H9 (cell line): ENCODE measurements at places on chromosomes 12 and 14. TPM values are rescaled to one million over a fixed set of nuclear protein-coding genes. Genes with fewer than 3 reads are reported as not detected.
A peak's percentile ranks its signal among the peaks of the same experiment; 100 is the strongest.

GRCh38 chr14:86858591-86858990 lies 1134.4 kb downstream of the GALC start:
- DNase-seq = no peak

DNA sequence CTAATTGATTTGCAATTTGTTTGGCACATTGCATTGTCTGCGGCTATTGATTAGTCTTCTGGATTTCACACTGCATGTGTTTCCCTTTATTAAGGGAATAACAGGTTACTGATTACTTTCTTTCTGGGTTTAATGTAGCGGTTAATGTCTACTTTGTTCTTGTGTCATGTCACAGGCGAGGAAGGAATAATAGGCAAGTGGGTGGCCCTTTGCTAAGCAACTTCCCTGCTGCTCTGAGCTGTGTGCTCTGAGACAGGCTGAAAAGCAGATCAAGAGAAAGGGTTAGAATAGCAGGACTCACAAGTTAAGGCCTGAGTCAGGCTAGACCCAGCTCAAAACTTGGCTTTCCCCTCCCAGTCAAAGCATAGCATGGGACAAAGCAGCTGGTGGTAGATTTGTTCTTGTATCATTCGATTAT lies 77.2 kb downstream of the NKX2-1 start:
- DNase-seq = no peak

Gene TC2N
- total RNA-seq = 16.2 and 16.4 TPM in 2 replicates

- peak; percentile 47 for DNase-seq
These were observed 72.9 kb upstream of the LTA4H start for GRCh38 chr12:96108321-96108720.

Gene ACTN1
- 218 and 219 TPM in 2 replicates for total RNA-seq

Gene BBOF1
- total RNA-seq = 0.61 and 0.66 TPM in 2 replicates

Gene FOXM1
- total RNA-seq = 109 TPM in 2 replicates

- no peak for DNase-seq
These were observed 52.9 kb downstream of the PEBP1 start for GRCh38 chr12:118188690-118189371.

Gene CD69
- not detected in 2 replicates for total RNA-seq

- DNase-seq = no peak
These were observed 36.4 kb upstream of the SMOC1 start for GRCh38 chr14:69842686-69843420.

DNA sequence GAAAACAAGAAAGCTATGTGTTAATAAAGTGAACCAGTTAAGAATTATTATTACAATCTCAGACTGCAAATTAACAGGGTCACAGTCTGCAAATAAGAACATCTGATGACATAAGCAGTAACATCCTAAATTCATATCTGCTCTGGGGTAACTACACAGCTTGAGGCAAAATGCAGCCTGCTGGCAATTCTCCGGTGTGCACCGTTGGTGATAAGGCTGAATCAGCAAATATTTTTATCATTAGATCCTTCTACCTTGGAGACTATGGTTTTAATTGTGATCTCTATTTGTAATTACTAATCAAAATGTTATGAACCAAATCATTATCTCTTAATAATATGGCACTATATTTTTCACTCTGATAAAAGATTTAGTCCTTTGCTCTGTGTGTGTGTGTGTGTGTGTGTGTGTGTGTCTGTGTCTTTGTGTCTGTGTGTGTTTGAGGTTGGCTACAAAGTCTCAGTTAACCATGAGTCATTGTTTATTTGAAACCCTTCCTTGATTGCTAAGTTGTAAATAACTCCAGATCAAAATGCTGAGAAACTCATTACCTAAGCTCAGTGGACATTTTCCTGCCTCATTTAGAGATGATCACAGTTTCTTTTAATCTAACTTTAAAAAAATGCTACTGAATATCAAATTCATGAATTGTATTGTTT lies 442.6 kb downstream of the GXYLT1 start:
- no peak for DNase-seq

Gene NPAS3
- 0.17 and 0.22 TPM in 2 replicates for total RNA-seq

Gene CYP27B1
- total RNA-seq = 6.1 and 6.5 TPM in 2 replicates

DNA sequence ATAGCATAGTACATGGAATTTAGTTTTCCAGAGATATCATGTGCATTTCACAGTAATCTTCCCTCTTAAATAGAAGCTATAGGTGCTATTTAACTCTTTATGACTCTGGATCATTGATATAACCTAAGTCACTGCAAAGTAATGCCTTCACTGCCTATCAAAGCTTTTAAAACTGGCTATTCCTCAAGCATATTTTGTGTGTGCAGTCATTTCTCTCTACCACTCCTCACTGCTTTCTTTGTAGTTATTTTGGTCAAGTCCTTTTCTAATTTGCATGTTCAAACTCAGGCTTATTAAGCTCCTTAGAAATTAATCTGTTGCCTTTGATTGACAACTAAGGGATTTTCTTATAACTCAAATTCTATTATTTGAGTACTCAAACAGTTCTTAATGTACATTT lies 79.4 kb upstream of the PLEKHG7 start:
- no peak for DNase-seq

- no peak for DNase-seq
These were observed 45.5 kb downstream of the SPATA7 start for GRCh38 chr14:88430976-88431375.

DNA sequence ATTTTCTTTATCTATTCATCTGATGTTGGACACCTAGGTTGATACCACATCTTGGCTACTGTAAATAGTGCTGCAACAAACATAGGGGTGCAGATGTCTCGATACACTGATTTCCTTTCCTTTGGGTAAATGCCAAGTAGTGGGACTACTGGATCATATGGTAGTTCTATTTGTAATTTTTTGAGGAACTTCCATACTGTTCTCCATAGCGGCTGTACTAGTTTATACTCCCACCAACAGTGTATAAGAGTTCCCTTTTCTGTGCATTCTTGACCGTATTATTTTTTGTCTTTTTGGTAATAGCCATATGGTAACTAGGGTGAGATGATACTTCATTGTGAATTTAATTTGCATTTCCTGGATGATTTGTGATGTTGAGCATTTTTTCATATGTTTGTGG lies 71.8 kb downstream of the LRP6 start:
- DNase-seq = no peak

GRCh38 chr12:108700833-108701541 lies 30.3 kb downstream of the CORO1C start:
- no peak for DNase-seq

Gene MYO1H
- total RNA-seq = 0.11 and 0.26 TPM in 2 replicates

DNA sequence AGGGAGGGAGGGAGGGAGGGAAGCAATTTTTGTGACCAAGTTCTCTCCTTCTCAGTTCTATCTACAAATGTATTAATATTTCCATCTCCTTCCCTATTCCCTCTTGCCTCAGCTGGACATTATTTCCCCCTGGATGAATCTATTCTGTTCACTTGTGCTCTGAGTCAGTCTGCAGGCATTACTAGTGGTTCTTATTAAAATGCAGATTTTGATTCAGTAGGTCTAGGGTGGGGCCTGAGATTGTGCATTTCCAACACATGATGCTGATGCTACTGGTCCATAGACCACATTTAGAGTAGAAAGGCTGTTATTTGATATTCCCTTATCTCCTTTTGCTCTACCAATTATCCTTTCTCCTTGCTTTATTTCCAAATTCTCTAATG lies 40.1 kb upstream of the YAF2 start:
- no peak for DNase-seq

Gene HOXC11
- total RNA-seq = not detected in 2 replicates

Gene BBS10
- total RNA-seq = 6.6 and 6.9 TPM in 2 replicates

Gene KRT72
- not detected in 2 replicates for total RNA-seq

DNA sequence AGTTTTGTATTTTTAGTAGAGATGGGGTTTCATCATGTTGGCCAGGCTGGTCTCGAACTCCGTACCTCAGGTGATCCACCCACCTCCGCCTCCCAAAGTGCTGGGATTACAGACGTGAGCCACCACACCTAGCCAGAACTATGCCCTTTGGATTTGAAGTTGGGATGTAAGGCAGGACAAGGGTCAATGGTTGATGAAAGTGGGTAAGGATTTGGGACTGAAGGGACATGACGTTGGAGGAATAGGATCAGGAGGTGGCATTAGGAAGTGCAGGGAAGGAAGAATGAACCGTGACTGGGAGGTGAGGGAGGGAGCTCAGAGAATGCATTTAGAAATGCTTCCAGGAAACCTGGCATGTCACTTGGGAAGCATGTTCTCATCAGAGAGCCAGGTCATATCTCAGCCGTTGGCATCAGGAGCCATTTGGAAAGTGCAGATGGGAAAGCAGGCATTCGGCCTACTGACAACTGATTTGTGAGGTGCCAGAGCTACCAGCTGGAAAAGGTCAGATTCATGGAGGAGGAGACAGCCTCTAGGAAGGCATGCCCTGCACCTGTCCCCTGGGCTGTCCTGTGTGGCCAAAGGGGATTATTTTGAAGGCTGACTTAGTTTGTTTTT lies 2.2 kb downstream of the CRADD start:
- no peak for DNase-seq

- peak; percentile 25 for DNase-seq
These were observed 54.3 kb downstream of the TECPR2 start for GRCh38 chr14:102417001-102417431.

- no peak for DNase-seq
These were observed 293 bp downstream of the IFI27L1 start for GRCh38 chr14:94081386-94081820.

Gene RIPK3
- total RNA-seq = 0.35 TPM in 1 of 2 replicates, not detected in the other

- no peak for DNase-seq
These were observed 2.7 kb upstream of the SAMD4A start for GRCh38 chr14:54564071-54564867.

DNA sequence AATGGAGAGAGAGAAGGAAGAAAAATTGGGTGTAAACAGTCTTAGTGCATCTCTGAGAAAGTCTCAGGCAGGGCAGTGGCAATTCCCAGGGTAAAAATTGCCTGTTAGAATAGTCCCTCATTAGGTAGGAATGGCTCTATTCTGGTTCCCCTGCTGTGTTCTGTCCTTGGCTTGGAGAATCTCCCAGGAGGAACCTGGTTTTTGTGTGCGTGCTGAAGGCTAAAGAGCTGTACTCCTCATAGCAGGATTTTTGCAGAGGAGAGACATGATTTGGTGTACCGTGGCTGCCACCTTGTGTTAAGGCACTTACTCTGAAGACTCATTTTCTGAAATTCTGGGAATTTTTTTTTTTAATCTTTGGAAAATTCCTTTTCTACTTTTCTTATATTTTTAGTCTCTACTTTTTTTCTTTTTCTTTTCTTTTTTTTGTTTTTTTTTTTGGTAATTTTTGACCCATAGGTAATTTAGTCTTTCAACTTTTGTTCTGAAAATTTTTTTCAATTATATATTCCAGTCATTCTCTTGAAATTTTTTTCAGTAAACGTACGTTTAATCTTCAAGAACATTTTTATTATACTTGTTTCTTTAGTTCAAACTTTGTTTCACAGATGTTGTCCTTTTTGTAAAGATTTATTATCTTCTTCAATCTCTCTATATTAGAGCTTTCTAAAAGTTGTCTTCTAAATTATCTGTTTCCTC lies 63.8 kb downstream of the FBXO33 start:
- DNase-seq = peak; percentile 80

Gene KIF21A
- 17.2 and 17.4 TPM in 2 replicates for total RNA-seq

GRCh38 chr12:106941481-106942156 lies 14.1 kb upstream of the TMEM263 start:
- no peak for DNase-seq

- DNase-seq = no peak
These were observed 24.9 kb downstream of the RIN3 start for GRCh38 chr14:92538412-92538985.

Gene PPP1R1A
- 4.3 and 8.5 TPM in 2 replicates for total RNA-seq

Gene ZDHHC22
- total RNA-seq = 11.3 and 11.9 TPM in 2 replicates

- peak; percentile 90 for DNase-seq
These were observed 71.9 kb downstream of the TUNAR start for GRCh38 chr14:95948558-95948981.

GRCh38 chr14:55125403-55125802 lies 3.6 kb upstream of the LGALS3 start:
- no peak for DNase-seq

DNA sequence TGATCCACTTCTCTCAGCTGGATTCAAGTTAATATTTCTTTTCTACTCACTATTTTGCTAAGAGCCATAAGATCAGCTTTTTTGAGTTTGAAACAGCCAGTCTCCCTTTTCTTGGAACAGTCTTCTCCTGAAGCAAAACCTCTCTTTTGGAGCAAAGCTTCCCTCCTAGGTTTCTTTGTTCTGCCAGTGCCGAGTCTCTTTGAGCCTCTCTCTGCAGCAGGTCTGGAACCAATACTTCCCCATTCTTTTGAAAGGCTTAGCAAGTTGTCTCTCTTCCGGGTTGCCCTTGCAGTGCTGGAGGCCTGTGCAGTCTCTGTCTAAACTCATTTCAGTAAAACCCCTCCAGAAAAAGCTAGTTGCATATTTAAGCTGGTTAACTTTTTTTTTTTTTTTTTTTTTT lies 454.8 kb downstream of the NOVA1 start:
- no peak for DNase-seq

DNA sequence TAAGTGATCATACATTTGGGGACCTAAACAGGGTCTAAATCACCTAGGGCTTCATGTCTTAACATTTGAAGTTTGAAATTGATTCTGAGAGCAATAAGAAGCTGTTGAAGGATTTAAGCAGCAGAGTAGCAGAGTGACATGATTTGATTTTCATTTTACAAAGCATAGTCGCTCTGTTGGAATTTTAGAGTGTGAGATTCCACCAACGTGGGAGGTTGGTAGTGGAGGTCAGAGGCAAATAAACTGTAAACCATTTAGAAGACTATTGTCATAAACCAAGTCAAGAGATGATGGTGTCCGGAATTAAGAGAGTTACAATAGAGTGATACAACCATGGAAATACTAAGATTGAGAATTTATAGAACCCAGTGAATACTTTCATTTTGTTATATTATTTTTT lies 52.7 kb upstream of the ZDHHC17 start:
- no peak for DNase-seq

GRCh38 chr12:69546693-69547438 lies 38.4 kb upstream of the CCT2 start:
- DNase-seq = no peak

Gene RERG
- 0.18 TPM in 1 of 2 replicates, not detected in the other for total RNA-seq

GRCh38 chr12:108822497-108823205 lies 34.7 kb downstream of the SSH1 start:
- DNase-seq = no peak

- DNase-seq = no peak
These were observed 84.5 kb upstream of the PDZRN4 start for GRCh38 chr12:41103614-41104013.

- DNase-seq = no peak
These were observed 99.2 kb downstream of the SCARB1 start for GRCh38 chr12:124764451-124764850.

DNA sequence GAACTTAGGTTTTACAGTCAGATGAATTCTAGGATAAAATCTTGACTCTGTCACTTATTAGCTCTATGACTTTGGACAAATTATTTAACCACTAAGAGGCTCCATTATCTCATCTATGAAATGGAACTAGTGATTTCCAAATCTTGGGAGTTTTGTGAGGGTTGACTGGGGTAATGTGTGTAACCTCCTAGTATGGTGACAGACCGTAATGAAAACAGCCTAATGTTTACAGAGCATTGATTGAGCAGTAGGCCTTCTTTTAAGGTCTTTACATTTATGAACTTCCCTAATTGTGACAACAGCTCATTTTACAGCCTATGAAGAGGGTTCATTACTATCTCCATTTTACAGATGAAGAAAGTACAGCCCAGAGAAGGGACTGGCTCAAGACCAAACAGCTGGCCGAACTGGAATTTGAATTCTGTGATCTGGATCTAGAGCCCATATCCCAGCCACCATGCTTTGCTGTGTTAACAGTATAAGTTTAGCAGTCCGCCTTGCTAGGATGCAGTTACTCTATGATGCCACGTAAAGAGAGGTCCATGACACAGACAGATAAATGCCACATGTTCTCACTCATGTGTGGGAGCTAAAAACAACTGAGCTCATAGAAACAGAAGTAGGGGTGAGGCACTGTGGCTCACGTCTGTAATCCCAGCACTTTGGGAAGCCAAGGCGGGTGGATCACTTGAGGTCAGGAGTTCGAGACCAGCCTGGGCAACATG lies 9.1 kb upstream of the FBXL14 start:
- DNase-seq = no peak

GRCh38 chr12:575948-576614 lies 87.2 kb downstream of the NINJ2 start:
- peak; percentile 89 for DNase-seq
